ENCODE measurements at places on chromosomes 1 and 21.

DNA sequence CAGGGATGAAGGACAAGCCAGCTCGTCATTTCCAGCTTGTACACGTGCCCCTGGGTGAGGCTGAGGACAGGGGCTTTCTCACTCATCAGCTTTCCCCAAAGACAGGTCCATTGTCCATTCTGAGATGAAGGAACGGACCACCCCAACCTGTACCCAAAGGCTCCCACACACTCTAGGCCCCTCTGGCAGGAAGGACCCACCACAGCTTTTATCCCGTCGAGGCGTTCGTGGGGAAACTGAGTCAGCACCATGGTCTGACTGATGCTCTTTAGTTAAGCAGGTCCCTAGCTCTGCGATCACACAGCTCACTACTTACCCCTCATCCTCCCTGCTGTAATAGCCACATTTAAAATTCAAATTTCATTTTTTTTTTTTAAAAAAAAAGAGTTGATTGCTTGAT, 117.3 kb downstream of the AJAP1 start:
- no peak for DNase-seq

GRCh38 chr1:180696361-180696760, 64.5 kb downstream of the XPR1 start:
- no peak for DNase-seq

GRCh38 chr21:33070744-33070997, 730 bp downstream of the OLIG1 start:
- DNase-seq = no peak

DNA sequence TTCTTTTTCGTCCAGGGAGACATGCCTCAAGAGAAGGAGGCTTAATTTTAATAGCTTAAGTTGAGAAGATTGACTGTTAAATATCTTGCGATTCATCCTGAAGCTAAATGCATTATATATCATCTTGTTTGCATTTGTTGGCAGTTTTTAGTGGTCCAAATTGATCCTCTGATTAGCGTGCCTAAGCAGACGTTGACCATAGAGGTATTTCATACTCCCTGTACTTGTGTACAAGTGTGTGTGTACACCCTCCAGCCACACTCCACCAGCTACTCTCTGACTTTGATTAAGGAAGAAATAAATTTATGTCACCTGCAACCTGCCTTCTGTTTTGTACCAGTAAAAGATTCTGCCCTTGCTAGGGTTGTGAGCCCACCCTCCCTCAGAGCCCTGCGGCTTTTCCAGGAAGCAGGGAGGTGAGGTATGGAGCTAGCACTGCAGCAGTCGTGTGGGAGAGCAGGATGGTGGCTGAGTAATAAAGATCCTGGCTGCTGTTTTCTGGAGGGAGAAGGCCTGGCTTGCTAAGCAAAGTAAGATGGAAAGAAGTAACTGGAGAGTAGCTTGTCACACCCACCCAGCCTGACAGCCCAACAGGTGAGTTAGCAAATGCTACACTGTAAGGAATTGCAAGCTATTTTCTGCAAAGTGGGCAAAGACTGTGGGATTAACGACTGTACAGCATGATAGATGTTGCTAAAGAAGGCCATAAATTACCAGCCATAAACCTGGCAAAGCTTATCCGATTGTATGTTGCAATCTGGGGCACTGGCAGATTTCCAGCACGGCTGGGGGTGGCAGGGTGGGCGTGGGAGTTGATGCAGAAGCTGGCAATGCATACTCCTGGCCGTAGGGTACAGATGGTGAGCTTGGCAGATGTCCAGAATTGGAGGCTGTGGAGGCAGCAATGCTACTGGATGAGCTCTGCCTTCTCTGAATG, 170.2 kb downstream of the TNR start:
- no peak for DNase-seq

DNA sequence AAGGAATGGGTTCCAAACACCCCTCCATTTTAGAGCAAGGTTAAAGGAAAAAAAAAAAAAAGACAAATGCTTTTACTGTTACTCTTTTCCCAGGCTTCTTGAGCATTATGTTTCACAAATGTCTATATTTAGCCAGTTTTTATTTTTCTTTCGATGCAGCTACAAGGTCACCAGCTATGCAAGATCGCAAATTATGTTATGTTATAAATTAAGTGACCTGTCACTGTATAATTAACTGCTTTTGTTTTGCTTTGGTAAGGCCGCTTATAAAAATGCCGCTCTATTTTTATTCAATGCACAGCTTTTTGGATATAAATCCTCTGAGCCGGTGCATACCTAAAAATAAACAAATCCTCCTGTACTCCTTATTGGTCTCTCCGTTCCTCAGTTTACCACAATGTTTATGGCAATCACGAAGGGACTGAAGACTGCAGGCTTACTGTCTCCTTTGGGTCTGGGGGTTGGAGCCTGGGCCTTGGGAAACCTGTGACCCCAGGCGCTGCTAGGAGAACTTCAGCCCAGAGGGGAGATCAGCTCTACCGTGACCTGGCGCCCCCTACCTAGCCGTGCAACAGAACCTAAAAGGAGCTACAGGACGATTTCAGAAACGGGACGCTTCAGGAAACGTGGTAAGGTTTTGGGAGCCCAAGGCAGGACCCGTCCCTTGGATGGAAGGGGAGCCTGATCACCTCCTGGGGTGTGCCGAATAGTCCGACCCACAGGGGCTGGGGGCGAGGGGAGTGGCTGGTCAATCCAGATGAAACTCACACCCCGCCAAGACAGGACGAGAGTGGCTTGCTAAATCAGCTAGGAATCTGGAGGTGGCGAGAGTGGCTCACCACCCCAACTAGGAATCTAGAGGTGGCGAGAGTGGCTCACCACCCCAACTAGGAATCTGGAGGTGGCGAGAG, 101.2 kb upstream of the CD55 start:
- DNase-seq = no peak

DNA sequence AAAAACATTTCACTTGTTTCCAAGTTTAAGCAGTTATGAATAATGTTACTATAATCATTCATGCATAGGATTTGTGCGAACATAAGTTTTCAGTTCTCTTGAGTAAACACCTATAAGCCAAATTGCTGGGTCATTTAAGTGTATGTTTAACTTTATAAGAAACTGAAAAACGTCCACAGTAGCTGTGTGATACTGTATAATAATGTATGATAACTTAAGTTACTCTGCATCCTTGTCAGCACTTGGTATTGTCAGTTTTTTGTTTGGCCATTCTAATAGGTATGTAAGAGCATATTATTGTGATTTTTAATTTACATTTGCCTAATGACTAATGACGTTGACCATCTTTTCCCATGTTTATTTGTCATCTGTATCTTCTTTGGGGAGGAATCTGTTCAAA, 14.4 kb upstream of the SLC35A3 start:
- DNase-seq = no peak

DNA sequence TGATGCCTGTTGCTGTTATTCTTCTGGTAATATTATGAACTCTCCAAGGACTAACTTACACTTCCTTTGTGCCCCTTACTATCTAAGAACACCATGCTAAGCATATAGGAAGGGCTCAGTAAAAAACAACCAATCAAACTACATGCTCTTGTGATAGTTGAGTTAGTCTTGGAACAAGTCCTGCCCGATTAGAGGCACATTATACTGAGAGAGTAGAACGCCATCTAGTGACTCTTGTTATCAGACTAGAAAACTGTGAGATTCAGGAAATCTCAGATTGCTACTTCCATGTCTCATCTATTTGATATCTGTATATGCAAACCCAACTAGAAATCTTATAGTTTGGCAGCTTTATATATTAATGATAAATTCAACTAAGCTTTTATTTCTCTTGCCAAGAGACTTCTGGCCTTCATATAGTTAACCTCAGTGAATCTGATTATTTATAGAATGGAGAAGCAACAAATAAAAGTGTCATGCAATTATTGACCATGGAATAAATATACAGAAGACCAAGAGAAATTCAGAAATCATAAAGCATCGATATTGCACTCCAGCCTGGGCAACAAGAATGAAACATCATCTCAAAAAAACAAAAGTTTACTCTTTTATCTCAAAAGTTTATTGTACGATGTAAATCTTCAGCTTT, 7.8 kb upstream of the SRRM1 start:
- DNase-seq = no peak

GRCh38 chr1:99544328-99544727, 101.6 kb upstream of the PALMD start:
- DNase-seq = no peak

- DNase-seq = no peak
Observed at GRCh38 chr1:38190983-38191382, 144.4 kb upstream of the POU3F1 start.

DNA sequence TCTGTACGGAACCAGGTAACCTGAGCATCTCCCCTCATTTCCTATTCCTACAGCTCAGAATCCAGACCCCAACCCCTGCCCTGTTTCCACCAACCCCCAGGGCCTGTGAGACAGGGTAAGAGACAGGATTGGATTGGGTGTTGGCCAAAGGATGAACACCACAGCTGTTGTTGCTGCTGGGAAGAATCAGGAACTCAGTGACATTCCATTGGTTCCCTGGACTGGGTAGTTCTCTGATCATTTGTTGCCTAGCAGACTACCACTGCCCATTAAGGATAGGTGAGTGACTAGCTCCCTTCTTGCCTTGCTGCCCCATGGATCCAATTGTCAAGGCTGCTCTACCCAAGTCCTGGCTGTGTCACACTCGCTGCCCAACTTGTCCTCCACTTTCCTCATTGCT, 10.0 kb downstream of the NCSTN start:
- no peak for DNase-seq

DNA sequence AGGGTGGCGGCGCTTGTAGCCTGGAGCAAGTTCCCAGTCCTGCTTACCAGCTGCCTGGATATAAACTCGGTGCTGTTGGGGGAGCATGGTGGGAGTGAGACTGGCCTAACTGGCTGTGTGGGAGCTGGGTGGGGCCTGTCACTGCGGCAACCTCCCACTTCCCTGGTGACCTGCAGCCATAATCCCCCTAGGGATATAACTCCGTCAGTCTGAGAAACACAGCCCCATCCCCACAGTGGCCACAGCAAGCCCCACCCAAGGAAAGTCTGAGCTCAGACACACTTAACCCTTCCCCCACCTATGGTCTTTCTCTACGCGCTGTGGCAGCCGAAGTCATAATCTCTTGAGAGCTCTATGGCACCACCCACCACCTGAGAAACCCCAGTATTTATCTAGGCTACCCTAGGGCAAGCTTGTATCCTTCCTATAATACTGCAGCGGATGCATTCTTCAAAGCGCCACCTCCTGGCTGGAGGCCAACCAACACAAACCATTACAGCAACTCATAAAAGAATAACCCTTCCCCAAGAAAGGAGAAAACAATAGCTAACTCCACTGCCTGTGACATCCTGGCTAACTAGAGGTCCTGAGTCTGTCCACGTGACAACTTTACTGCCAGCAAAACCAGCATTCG, 57.4 kb downstream of the ZNF648 start:
- no peak for DNase-seq

DNA sequence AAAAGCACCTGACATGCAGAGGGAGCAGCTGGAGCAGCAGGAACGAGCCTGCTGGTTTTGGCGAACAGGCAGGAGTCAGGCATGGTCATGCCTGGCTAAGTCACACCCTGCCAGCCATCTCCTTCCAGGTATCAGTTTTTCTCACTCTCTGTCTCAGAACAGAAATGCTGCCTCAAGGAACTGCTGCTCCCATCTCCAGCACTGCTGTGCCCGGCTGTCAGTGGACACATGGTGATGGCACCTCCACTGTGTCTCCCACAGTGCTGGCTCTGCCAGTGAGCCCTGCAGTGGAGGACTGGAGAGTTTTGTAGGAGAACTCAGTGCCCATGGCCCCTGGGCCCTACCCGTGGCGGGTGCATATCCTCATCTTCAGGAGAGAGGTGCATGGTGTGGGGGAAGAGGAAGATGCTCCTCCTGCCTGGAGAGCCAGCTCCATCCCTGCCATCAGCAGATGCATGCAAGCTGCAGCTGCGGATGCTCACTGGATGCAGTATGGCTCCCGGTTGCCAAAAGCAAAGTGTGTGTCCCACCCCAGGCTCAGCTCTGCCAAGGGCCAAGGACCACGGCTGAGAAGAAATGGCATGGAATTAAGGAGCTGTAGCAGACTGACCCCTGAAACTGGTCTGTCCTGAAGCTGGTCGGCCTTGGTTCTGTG, 114.7 kb downstream of the GRIK3 start:
- DNase-seq = no peak

GRCh38 chr1:61469365-61469764, 255.6 kb downstream of the TM2D1 start:
- no peak for DNase-seq

DNA sequence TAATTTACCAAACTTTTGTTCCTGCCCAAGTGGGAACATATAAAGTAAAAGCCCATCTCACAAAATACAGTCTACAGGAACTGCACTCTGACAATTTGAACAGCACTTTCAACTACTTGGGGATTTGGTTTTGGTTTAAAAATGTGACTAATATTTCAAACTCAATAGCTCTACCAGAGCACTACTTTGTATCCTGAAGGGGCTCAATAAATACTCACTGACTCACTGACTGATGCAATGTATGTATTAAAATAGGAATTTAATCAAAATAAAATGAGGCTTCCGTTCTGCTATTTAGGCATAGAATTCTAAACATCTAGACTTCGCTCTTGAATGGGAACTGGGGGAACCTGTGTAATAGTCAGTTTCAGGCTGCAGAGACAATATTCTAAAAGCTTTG, 21.9 kb downstream of the EFCAB14 start:
- DNase-seq = no peak
